ENCODE measurements at places on chromosomes 5 and 9.
A peak's percentile ranks its signal among the peaks of the same experiment; 100 is the strongest.

DNA sequence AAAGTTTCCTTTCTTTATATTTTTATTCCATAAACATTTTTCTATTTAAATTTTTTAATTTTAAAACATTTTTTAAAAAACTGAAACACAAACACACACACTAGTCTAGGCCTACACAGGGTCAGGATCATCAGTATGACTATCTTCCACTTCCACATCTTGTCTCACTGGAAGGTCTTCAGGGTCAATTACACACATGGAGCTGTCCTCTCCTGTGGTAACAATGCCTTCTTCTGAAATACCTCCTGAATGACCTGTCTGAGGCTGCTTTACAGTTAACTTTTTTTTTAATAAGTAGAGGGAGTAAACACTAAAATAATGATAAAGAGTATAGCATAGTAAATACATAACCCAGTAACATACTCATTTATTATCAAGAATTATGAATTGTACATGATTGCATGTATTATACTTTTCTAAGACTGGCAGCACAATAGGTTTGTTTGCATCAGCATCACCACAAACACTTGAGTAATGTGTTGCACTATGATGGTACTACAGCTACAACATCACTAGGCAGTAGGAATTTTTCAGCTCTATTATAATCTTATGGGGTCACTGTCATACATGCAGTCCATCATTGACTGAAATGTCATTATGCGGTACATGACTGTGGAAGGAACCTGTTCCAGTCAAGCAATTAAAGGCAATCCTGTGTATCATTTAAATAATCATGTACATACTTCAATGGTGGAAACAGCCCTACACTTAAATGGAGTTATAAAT lies 17.4 kb upstream of the CEP120 start:
- no peak for DNase-seq

GRCh38 chr5:143031781-143032580 lies 261.8 kb downstream of the ARHGAP26 start:
- DNase-seq: peak; percentile 56

- no peak for DNase-seq
Measured at GRCh38 chr9:109452761-109453160, 45.3 kb downstream of the PTPN3 start.

DNA sequence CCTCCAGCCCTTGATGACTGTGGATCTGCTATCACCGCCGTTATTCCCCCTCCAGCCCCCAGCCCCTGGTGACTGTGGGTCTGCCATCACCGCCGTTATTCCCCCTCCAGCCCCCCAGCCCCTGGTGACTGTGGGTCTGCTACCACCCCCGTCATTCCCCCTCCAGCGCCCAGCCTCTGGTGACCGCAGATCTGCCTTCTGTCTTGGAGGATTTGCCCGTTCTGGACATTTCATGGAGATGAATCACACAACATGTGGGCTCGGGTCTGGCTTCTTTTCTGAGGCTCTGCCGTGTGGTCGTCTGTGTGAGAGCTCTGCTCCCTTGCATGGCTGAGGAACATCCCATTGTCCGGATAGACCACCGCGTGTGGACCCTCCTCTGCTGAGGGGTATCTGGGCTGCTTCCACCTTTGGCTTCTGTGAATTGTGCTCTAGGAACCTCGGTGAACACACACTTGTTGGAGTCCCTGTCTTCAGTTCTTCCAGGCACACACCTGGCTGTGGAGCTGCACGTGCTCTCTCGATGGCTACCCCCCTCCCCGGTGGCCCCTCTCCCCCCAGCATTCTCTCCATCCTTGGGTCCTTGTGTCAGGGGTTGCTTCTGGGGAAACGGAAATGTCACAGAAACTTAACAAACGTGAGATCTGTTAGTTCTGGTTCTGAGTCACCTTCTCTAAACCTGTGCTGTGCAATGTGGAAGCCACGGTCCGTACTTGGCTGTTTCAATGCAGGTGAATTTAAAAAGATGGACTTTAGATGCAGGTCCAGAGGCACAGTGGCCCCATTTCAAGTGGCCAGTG lies 105.3 kb upstream of the COL5A1 start:
- DNase-seq: no peak

GRCh38 chr5:134125039-134126015 lies 10.8 kb downstream of the TCF7 start:
- no peak for DNase-seq

GRCh38 chr9:114289571-114290481 lies 33.1 kb upstream of the ORM1 start:
- no peak for DNase-seq

DNA sequence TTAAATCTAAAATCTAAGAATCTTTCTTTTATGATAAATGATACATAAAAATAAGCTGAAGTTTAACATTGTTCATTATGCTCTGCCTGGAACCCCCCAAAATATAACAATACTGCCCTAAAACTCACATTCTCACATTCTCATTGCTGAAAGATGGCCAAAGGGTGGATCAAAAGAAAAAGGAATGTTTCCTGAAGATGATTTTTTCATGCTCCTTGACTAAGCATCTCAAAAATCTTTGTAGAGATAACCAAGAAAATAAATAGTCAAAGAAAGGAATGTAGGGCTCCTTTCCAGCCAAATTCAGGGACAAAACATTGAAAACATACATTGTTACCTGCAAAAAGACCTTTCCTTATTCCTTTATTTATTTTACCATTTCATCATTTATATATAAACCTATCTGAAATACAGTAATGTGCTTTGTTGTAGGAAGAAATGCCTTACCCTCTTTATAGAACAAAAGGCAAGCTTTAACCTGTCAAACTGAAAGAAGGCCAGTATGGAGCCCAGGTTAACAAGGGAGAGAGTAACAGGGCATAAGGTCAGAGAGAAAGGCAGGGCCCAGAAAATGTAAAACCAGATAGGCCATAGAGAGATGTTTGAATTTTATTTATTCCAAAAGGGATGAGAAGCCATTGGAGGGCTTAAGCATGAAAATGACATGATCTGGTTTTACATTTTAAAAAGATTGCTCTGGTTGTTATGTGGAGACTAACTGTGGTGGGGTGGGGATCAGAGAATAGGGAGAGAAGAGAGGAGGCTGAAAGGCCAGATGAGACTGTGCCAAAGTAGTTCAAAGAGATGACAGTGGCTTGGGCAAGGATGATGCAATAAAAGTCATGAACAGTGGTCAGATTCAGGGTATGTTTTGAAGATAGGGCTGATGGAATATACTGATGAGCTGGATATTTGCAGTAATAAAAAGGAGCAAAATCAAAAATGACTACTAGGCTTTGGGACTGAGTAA lies 37.3 kb upstream of the CDK5RAP2 start:
- no peak for DNase-seq

GRCh38 chr5:144275329-144275728 lies 104.7 kb downstream of the KCTD16 start:
- peak; percentile 56 for DNase-seq

DNA sequence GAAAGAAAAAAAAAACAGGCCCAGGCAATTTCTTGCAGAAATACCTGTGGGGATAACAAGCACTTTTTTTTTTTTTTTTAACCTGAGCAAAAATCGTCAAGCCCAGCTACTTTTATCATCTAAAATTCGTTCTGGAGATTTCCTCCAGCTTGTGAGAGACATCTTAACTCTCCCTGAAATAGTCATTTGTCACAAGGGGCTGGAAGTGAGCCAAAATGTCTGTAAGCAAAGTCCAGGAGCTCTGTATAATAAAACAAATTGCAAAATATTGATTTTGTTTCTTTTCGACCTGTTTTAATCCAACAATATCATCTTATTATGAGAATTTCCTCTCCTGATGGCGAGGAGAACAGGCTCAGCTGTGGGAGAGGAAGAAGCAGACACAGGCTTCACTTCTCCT lies 168.4 kb downstream of the TTLL11 start:
- DNase-seq: no peak

GRCh38 chr9:81790166-81790565 lies 100.8 kb upstream of the TLE1 start:
- DNase-seq: no peak

DNA sequence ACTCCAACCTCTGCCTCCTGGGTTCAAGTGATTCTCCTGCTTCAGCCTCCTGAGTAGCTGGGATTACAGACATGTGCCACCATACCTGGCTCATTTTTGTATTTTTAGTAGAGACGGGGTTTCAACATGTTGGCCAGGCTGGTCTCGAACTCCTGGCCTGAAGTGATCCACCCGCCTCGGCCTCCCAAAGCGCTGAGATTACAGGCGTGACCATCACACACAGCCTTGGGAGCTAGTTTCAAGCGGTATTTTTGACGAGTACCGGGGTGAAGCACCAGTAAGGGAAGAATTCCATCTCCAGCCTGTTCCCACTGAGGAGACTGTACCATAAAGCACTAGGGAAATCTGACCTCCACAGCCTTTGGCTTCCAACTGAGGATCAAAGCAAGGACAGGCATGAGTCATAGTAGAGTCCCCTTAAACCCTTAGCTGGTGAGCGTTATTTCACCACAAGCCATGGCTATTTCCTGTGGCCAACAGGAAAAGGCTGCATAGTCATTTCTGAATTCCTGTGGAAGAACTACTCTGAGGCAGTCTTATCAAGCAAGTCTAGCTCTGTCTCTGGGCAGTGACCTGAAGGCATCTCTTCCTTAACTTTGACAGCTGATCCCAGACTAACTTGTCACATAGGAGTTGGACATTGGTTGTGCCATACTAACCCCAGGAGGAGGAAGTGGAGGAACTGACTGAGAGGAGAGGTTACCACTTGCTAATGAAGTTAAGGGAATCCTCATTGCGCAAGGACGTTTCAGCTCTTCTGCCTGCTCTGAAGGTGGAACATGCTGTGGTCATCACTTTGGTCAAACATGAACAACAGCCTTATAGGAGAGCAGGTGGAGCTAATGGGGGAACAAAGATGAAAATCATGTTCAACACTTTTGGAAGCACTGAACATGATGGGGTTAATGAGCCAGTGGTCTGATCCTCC lies 85.8 kb upstream of the DMRT1 start:
- DNase-seq: no peak

- DNase-seq: no peak
Measured at GRCh38 chr5:56259002-56259511, 25.9 kb upstream of the ANKRD55 start.

GRCh38 chr5:62477801-62478200 lies 65.2 kb downstream of the IPO11 start:
- no peak for DNase-seq

- no peak for DNase-seq
Measured at GRCh38 chr9:4547016-4547415, 56.7 kb downstream of the SLC1A1 start.

DNA sequence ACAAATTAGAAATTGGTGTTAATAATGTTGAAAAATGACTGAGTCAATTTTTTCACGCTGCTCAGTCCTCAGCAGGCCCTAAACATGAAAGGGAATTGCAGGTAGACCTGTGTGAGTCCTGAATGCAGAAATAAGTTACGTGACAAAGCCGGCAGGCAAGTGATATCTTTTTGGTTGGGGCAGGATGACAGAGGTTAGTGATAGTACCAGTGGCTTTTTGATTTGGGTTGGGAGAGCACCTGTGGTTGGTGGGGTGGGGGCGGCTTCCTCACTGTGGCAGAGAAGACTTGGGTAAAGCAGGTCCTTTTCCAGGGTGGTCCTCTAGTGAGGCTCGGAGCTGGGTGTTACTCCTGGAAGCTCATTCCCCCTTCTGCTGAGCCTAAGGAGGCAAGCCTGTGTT lies 164.7 kb downstream of the TMEM167A start:
- no peak for DNase-seq

DNA sequence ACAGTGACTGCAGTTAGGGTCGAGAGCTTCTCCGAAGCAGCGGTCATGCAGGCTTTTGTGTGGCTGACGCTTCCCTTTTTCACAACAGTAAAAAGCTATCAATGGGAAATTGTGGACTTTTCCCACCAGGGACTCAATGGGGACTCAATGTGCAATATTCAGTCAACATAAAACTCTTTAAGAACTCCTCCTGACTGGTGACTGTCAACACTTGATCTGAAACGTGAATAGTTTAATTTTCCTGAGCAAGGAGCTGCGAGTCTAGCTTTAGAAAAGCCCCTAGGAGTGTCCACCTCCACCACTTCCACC lies 28.7 kb downstream of the EXOC3 start:
- no peak for DNase-seq

DNA sequence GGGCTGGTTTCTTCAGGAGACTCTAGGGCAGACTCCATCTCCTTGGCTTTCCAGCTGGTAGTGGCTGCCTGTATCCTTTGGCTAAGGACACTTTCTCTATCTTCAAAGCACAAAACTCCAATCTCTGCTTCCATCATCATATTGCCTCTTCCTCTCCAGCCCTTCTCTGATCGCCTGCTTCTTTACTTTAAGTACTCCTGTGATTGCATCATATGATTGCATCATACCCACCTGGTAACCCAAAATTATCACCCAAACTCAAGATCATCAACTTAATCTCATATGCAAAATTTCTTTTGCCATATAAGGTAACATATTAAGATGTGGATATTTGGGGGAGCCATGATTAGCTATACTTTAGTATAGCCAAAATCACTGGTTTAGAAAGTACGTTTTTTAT lies 1092.6 kb upstream of the CDH6 start:
- no peak for DNase-seq

GRCh38 chr9:19879062-19879461 lies 90.2 kb upstream of the SLC24A2 start:
- no peak for DNase-seq

GRCh38 chr5:172163346-172163745 lies 24.7 kb downstream of the STK10 start:
- no peak for DNase-seq

DNA sequence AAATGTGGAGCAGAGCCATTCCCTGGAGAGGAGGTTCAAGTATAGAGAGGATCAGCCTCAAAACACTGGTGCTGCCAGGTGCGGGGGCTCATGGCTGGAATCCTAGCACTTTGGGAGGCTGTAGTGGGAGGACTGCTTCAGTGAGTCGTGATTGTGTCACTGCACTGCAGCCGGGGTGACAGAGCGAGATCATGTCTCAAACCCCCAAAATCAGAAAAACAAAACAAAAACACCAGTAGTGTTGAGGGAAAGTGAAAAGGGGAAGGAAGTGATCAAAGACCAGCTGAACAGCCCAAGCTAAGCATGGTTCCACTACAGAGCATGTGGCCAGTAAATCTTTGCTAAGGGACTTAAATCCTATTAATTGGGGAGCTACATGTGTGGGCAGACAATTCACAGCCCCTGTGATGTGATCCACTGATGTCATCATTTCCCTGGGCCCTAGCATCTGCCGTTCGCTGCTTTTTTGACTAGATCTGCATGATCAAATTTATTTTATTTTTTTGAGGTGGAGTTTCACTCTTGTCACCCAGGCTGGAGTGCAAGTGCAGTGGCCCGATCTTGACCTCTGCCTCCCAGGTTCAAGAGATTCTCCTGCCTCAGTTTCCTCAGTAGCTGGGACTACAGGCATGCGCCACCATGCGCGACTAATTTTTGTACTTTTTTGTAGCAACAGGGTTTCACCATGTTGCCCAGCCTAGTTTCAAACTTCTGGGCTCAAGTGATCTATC lies 2.7 kb upstream of the PCBD2 start:
- no peak for DNase-seq

DNA sequence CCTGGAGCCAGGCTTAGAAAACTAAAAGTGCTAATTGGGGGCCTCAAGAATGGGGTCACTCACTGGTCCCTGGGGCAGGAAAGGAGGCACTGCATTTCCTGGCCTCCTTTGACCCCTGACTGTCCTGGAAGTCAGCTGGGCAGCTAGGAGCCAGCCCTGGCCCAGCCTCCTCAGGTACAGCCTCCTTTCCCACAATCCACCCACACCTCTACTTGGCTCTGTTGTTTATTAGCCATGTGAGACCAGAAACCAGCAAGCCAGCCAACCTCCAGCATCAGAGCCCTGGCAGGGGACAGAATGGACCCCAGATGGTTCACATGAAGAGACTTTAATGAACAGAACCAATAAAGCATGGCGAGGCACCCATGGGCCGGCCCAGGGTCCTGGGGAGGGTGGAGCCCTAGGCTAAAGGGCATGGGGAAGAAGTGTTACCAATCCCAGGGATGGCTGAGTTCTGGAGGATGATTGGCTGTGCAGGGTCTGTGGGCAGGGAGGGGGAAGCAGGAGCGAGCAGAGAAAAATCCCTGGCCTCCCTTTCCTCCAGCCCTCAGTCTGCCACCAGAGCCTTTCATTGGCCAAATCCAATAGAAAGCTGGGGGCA lies 55.3 kb upstream of the ANGPTL2 start:
- no peak for DNase-seq

All from neural progenitor cell (in vitro differentiated cells).